DND-41 (cell line): ENCODE measurements at places on chromosomes 2 and 18.

DNA sequence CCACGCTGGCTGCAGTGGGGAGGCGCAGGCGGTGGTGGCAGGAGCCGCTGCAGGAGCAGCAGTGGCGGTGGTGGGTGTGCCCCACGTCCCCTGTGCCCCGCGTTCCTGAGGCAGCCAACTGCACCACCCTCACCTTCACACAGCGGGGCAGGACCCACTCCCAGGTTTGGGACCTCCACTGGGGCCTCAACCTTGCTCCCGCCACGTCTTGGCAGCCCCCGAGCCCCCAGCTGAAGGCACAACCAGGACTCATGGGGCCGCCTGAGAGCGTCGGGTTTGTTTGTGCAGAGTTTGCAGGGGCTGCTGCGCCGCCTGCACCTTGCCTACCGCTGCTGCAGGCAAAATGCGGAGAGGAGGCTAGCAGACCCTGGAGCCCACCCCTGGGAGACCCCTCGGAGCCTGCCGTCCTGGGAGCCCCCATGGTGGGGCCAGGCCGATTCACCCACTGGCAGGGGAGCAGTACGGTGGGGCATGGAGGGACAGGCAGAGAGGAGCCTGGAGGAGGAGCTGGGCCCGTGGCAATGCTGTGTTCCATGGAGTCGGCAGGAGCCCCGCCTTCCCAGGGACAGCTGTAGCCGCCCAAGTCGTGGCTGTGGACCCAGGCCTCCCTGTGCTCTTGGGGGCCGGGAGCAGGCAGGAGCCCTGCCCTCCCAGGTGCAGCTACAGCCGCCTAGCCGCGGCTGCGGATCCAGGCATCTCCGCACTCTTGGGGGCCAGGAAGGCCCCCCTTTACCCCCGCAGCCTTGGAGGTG, 14.7 kb upstream of the EML6 start:
- no peak for DNase-seq

- DNase-seq, result no peak
Measured at GRCh38 chr2:85999061-85999831, 106.4 kb downstream of the POLR1A start.

DNA sequence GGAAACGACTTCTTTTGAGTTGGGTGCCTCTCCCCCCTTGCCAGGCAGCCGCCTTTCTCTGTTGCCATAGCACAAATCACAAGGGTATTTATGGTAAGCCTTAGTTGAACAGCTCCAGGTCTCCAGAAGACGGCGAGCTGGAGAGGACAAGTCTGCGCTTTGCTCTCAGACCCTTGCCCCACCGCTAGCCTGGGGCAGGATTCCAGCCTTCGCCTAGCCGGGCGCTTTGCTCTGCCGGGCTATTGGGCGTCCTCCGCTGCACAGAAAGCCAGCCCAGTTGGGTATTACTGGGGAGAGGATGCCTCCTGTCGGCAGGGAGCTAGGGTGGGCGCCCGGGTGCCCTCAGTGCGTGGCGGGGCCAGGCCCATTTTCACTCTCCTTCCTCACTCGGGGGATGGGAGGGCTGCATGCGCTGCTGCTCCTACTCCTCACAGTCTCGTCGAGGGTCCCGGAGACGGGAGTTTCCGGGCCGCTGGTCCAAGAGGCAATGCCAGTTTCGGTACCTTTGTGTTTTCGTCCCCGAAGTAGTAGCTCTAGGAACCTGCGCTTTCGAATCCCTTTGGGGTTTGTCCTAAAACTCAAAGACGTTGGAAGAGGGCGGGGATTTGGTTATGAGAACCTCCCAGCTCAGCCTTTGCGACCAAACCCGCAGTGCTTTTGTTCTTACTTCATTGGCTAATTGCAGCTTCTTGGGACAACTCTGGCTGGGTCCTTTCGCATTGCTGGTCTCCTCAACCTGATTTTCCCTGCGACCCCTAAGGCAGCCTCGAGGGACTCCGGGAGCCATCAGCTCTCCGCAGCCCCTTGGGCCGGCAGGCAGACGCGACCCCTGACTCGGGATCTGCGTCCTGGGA, 3.6 kb upstream of the DLX2 start:
- no peak for DNase-seq

DNA sequence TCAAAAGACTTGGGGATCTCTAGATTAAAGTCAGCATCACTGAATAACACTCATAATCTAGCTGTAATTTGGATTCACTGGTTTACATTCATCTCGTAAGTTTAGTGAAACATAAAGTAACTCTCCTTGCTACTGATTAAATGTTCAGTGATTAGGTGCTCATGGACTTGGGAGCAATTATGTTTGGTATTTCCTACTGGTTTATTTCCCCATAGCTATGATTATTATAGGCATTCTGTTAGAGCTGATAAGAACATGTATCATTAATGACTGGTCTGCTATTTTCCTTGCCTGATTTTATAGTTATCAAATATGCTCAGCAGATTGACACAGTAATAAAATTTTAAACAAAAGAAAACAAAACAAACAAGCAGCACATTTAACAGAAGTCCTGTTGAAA, 334.7 kb upstream of the SLC8A1 start:
- DNase-seq, result no peak

GRCh38 chr2:23622966-23623675, 238.1 kb downstream of the KLHL29 start:
- DNase-seq, result no peak

GRCh38 chr2:46885376-46885775, 30.2 kb downstream of the MCFD2 start:
- no peak for DNase-seq

DNA sequence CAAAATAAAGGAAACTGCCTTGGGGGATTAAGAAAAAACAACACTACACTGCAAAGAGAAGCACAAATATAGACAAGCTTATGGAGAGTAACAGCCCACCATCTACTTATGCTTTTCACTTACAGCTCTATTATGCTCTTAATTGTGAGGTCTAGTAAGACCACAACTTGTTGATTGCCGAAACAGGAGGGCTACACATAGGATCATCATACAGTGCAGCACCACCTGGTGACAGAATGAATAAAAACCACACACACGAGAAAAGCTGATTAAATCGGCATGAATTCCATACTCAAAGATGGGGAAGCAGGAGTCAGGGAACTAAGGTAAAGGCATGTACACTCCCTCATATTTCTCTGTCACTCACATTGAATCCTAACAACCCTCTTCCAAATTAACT, 259.2 kb downstream of the IKZF2 start:
- peak; percentile 29 for DNase-seq

- DNase-seq, result no peak
Measured at GRCh38 chr2:195494451-195494850, 162.6 kb upstream of the SLC39A10 start.

- no peak for DNase-seq
Measured at GRCh38 chr2:38185012-38185491, 109.1 kb upstream of the CYP1B1 start.

DNA sequence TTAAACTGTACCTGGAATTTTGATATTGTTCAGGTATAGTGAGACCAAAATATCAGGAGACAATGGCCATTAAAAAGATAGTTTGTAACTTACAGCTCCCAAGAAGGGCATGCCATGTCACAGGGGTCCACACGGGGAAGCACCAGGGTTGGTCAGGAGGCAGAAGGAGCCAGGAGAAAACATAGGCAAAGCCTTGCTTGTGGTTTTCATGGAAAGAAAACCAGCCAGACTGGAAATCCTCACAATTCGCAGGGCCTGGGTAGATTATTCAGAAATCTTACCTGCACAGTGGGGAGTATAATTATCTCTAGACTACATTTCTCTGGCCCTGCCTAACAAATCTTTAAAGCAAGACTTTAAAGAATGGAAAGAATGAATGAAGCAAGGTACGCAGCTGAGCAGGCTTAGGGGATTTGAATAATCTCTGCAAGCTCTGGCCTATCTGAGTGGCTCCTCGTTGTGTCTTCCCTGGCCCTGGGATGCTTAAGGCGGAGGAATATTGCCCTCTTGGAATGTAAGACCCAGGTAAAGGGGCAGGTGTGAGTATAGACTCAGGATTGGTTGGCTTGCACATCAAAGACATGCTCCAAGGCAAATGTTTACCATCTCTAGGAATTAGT, 66.9 kb upstream of the CDC42EP3 start:
- no peak for DNase-seq

DNA sequence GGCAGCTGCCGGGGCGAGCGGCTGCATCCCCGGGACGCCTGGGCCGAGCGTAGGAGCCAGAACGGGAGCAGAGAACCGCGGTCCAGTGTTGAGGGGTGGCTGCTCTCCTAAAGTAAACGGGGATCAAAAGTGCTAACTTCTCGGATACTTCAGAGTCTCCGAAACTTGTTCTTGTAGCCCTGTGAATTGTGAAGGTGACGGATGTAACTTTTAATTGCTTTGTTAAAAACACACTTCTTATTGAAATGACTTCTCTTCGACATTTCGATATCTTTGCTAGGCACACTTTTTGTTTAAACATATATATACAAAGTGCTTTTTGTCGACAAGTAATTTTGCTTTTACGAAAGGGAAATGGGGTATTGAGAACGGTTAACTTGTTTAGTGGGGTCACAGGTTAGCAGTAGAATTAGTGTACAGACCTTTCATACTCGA, 540 bp downstream of the ATP9B start:
- DNase-seq, result no peak
